ENCODE measurements at places on chromosomes 11 and 22.

DNA sequence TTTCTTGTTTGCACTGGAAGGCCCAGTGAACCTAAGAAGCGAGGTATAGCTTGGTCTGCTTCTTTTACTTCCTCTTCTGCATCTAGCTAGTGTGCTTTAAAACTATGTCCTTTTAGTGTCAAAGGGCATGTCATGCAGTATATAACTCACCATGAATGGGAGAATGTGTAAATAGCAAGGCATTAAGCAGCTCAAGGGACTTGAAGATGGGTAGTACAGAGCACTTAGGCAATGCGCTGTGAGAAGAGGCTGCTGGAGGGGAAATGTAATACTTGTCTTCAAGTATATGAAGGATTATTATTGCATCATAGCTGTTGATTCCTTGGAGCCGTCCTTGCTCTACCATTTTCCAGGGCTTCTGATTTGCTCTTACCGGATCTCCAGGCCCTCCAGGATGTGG, 7.6 kb downstream of the MAML2 start:
- DNase-seq: no peak

- DNase-seq: no peak
Observed at GRCh38 chr11:117117681-117118080, 19.5 kb upstream of the SIK3 start.

DNA sequence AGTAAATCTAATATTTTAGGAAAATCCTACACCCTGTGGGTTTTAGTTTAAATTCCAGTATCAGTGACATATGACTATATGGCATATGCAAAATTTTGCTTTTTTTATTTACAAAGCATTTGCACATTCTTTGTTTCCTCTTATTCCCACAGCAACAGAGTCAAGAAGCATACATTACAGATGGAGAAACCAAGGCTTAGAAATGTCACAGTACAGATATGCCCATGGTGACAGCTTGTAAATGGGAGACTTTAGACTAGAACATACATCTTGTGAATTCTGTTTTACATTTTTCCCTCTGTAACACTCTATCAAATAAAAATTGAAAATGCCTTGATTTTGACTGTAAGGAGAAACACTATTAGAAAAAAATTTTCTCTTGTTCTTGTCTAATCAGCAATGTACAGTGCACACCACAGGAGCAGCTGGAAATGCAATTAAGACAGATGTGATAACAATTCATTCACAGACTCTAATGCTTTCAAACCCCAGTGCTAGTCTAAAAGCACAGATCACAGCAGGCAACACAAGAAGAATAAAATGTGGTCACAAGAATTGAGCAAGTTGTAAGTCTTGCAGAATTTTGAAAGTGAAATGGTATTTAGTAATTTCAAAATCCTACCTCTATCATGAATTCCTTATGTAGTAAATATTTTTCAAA, 375.9 kb downstream of the LUZP2 start:
- DNase-seq: no peak

- no peak for DNase-seq
Observed at GRCh38 chr11:104464691-104465090, 300.7 kb upstream of the PDGFD start.

DNA sequence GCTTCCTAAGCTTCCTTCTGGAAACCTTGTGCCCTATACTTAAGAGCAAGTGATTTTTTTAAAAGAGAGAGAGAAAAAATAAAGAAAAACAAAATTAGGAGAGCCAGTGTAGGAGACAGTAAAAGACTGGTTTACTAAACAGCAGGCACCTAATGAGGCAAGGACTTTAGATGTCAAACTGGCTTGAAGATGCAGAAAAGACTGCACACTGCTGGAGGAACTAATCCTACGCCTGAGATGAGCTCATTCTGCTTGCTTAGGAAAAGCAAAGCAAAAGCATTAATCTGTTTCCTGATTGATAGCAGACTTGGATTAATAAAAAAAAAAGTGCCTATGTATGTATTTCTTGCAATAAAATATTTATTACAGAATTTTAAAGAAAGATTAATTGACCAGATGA, 113.6 kb upstream of the SEZ6L start:
- DNase-seq: no peak

DNA sequence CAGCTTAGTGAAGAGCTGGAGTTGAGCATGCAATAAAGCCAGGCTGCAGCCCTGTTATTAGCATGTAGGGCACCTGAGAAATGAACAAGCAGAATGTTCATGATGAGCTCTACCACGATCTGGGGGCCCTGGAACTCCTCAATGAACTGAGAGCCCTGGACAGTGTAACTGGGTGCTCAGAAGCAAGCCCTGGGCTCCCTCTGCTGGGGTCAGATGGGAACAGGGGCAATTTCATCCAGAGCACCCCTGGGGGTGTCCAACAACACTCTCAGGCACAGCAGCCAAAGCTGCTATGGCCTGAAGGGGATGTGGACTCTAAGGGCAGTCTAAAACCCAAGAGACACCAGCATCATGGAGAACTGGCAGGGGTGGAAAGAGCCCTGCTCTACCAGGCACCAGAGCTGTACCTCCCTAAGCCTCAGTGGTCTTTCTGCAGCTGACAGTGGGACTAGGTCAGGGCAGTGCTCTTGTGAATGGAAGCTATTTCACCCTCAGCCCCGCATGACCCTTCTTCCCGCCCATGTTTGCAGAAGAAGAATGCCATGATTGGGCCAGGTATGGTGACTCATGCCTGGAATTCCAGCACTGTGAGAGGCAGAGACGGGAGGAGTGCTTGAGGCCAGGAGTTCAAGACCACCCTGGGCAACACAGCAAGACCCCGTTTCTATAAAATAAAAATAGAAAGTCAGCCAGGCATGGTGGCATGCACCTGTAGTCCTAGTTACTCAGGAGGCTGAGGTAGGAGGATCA, 28.9 kb downstream of the THOC5 start:
- DNase-seq: peak; percentile 4
